ENCODE measurements at places on chromosomes 2 and 18.

DNA sequence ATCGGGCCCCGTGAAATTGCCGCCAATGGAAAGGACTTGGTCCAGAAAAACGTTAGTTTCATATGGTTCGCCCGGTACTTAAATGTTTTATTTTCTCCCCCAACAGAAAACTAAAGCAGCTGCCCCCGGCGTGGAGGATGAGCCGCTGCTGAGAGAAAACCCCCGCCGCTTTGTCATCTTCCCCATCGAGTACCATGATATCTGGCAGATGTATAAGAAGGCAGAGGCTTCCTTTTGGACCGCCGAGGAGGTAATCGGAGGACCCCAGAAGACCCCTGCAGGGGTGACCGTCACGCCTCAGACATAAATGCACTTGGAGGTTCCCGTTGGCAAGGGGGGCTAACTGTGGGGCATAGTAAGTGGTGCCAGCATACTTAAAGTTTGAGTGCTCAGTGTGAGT, 742 bp downstream of the RRM2 start:
- no peak for DNase-seq

GRCh38 chr18:13382366-13382953, 163.9 kb downstream of the LDLRAD4 start:
- no peak for DNase-seq

DNA sequence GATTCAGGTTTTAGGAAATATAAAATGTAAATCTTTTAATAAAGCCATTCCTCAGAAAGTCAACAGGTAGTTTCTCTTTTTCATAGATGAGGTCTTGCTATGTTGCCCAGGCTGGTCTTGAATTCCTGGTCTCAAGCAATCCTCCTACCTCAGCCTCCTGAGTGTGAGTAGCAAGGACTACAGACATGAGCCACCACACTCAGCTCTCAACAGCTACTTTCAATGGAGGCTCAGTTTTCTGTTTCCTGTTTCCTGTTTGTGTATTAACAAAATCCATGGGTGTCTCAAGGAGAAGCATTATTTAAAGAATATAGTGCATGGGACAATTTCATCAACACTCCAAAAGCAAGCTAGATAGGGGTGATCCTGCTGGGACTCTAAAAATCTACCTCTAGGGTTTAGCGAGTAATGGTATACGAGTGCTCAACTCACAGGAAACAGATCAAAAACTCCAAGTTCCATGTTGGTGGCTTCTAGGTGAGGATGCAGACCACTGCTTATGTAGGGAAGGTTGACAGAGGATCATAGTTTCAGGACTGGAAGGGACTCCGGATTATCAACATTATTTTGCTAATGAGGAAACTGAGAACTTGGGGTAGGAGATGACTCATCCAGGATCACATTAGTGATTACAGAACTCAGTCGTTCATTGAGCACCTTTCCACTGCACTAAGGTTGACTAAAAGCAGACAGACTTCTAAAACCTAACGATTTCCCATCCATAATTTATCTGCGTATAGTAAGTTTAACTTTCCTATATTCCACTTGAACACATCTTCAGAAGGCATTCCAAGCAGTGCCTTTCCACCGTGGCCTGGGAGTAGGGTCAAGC, 61.7 kb upstream of the WIPF1 start:
- DNase-seq: no peak

DNA sequence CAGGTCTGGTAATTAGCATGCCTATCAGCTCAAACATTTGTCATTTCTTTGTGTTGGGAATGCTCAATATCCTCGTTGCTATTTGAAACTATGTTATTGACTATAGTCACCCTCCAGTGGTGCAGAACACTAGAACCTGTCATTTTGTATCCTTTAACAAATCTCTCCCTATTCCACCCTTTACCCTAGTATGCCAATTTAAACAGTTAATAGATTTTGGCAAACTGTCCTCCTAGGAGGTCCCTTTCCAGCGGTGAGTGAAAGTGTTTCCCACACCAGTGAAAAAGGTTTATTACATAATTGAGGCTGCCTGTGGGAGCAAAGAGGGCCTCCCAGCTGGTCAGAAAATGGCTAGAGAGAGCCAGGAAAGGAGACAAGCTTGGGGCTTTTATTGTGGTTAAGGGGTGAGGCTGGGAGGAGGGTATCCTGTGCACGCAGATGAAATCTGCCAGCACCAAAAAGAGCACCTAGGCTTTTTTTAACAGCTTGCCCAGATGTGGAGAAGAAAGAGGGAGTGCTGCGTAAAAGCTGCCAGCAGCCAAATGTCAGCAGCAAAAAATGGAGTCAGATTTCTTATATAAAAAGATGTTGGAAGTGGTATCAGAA, 1.8 kb upstream of the DRC1 start:
- DNase-seq: no peak

DNA sequence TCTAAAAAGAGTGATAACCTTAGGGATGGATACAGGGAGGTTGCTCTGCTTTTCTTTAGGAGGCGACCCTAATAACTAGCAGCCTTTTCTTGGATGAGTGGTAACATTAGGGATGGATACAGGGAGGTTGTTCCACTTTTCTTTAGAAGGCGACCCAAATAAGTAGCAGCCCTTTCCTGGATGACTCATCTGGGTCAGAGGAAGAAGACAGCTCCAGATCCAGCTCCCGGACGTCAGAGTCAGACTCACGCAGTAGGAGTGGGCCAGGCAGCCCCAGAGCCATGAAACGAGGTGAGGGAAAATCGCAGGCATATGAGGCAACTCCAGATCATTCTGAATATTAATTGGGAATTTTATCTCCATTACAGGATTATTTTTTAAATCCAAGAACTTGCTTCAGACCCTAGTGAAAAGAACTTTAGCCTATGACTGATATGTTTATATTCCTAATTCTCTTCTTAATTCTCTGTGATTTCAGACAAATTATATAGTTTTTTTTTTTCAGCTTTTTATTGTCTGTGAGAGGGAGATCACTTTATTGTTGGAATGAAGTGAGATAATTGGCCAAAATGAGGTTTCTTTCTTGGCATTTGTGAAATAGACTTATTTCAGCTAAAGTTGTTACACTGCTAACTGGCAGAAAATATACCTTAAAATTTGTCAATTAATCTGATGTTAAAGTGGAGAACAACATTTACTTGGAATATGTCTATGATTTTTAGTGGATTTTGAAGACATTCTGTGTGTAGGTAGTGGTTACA, 31.2 kb upstream of the C1GALT1C1L start:
- DNase-seq: no peak

GRCh38 chr2:238868067-238868524, 20.2 kb downstream of the TWIST2 start:
- no peak for DNase-seq

GRCh38 chr2:30459140-30459539, 12.1 kb downstream of the LCLAT1 start:
- DNase-seq: no peak

GRCh38 chr18:44889111-44889510, 208.4 kb downstream of the SETBP1 start:
- DNase-seq: no peak

DNA sequence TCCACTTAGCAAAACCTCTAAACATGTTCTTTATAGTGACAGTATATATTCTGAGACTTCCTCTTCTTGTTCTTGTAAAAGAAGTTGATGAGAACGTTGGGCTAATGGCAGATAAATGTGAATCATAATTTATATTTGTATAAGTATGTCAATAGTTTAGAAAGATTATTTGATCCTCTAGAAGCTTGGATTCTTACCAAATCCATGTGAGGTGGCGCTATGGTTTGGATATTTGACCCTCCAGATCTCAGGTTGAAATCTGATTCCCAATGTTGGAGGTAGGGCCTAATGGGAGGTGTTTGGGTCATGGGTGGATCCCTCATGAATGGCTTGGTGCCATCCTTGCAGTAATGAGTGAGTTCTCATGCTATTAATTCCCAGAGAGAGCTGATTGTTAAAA, 29.8 kb upstream of the SCN1A start:
- DNase-seq: no peak

- DNase-seq: no peak
Observed at GRCh38 chr2:221204699-221205098, 367.4 kb downstream of the EPHA4 start.

DNA sequence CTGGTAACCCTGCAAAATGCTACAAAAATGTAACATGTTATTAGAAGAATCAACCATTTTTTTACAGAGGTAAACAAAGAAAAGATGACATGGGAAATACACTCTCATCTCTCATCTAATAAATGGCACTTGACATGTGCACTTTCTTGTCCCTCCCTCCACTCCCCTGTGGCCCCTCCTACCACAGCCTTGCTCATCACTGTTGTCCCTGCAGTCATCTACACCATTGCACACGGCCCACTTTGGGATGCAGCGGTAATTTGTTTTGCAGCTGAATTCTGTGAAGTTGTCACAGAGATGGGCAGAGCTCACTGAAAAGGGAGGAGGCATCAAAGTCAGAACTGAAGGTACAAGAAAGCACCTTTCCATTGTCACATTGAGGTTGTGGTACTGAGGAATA, 103.6 kb downstream of the DHRS9 start:
- DNase-seq: no peak

DNA sequence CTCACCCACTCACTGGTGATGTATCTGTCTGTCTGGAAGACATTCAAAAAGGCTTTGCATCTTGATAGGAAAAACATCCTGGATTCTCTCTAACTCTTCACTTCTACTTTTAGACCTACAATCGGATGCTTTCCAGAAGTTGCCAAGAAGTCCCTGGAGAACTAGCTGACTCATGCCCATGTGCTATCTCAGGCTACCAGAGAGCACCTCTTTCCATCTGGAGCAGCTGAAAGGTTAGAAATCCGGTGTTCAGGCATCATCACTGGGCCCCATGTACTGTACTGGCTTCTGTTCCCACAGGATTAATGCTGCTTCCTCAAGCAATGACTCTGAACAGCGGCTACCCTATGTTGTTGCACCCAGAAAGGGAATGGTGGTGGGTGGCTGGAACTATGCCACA, 259.0 kb downstream of the NBAS start:
- no peak for DNase-seq

GRCh38 chr18:74597034-74597661, 522 bp upstream of the ZNF407 start:
- DNase-seq: peak; percentile 73
